Activated CD8-positive, alpha-beta memory T cell treated with anti-CD3 and anti-CD28 coated beads, Interleukin-2, amount 10 ng/mL, durations not matched to agents 7 days and 5 days (primary cell): ENCODE measurements at places on chromosomes 7 and 10.

- H3K27ac ChIP-seq, result peak overlapping the region; percentile 95
- peaks cover 50% of the 10 kb centered on the region for H3K4me1 ChIP-seq
- DNase-seq, result no peak
- peak overlapping the region; percentile 91 for H3K4me3 ChIP-seq
- H3K36me3 ChIP-seq, result peaks cover under 1% of the 10 kb centered on the region
These were observed 786 bp downstream of the CUEDC2 start for GRCh38 chr10:102431452-102432124.

DNA sequence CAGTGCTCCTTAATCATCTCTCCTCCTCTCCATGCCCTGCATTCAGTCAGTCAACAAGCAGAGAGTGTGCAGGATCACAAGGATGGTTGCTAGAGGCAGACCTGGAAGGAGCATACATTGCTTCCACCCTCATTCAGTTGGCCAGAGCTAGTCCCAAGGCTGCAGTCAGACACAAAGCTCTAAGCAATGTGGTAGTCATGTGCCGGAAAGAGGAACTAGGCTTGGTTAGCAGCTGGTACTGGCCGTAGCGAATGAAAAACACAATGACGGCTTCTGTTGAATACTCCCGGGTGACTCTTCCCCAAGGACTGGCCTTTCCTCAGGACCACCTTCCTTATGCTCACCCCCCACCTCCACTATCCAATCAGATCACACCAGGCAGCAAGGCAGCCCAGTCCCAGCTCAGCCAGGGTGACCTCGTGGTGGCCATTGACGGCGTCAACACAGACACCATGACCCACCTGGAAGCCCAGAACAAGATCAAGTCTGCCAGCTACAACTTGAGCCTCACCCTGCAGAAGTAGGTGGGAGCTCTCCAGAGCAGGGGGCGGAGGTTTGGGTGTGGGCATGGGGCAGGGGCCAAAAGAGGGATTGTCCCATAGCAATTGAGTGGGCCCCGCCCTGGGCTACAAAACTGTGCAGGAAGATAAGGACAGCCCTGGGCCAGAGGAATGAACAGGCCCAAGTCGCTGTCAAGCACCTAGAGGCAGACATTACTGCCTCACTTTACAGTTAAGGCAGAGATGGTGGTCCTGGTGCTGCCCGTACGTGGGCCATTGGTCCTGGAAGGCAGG is 10.9 kb downstream of the LDB3 start:
- no peak overlapping the region for H3K27ac ChIP-seq
- no peaks in the 10 kb centered on the region for H3K4me1 ChIP-seq
- H3K4me3 ChIP-seq, result no peak overlapping the region
- no peak for DNase-seq

DNA sequence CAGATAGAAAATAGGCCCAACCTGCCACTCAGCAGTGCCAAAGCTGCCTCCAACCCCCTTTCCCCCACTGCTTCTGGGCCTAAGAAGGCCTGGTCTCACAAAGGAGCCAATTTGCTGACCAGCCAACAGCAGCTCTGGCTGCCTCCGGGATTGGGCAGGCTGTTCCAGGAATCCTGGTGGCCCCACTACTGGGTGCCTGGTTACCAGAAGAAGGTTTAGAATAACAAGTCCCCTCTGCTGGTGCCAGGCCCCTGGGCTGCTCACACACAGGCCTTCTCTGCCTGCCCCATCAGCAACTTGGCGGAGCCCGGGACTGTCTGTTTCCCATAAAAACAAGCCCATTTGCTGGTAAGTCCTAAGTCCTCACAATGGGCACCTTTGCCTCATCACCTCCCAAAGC is 1.2 kb downstream of the PHKG1 start:
- H3K4me1 ChIP-seq, result peaks cover 3% of the 10 kb centered on the region
- H3K36me3 ChIP-seq, result peaks cover 7% of the 10 kb centered on the region
- no peak overlapping the region for H3K4me3 ChIP-seq
- no peak overlapping the region for H3K27ac ChIP-seq

DNA sequence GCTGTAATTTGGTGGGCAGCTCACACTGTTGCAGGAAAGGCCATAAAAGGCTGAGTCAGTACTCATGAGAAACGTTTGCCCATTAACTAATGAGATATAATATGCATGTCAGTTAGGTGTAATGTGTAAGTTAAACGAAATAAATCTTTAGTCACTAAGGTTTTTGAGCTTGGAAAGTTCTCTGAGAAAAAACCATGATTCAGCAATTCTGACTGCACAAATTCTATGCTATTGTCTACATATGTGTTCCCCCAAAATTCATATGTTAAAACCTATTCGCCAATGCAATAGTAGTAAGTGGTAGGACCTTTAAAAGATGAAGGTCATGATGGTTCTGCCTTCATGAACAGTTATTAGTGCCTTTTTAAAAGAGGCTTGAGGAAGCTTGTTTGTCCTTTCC is 559.7 kb upstream of the LRRTM3 start:
- no peaks in the 10 kb centered on the region for H3K27me3 ChIP-seq
- H3K27ac ChIP-seq, result no peak overlapping the region
- DNase-seq, result no peak
- no peaks in the 10 kb centered on the region for H3K36me3 ChIP-seq
- no peaks in the 10 kb centered on the region for H3K4me1 ChIP-seq
- no peak overlapping the region for H3K4me3 ChIP-seq

DNA sequence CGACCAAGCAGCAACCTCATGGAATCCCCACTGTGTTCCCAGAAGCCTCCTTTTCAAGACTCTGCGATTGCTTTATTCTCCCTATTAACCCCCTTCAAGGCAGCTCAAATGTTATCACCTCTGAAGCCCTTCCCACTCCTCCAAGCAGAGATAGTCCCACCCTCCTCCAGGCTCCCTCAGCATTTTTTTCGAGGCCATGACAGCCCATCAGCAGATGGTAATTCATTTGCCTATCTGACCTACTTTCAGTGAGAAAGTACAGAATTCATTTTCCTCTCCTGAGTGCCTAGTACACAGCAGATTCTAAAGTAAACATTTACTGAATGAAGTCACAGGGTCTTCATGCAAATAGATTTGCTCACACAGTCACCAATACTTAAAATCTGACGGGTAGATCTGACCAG is 47.8 kb downstream of the HERPUD2 start:
- H3K4me3 ChIP-seq, result no peak overlapping the region
- peaks cover 49% of the 10 kb centered on the region for H3K36me3 ChIP-seq
- no peak for DNase-seq
- H3K27ac ChIP-seq, result peak overlapping the region; percentile 39
- peaks cover 50% of the 10 kb centered on the region for H3K4me1 ChIP-seq
- H3K27me3 ChIP-seq, result no peaks in the 10 kb centered on the region

- no peak overlapping the region for H3K27ac ChIP-seq
- no peak overlapping the region for H3K4me3 ChIP-seq
- no peaks in the 10 kb centered on the region for H3K36me3 ChIP-seq
- DNase-seq, result no peak
- H3K27me3 ChIP-seq, result no peaks in the 10 kb centered on the region
These were observed 247.3 kb downstream of the SEMA3A start for GRCh38 chr7:83947260-83947659.

DNA sequence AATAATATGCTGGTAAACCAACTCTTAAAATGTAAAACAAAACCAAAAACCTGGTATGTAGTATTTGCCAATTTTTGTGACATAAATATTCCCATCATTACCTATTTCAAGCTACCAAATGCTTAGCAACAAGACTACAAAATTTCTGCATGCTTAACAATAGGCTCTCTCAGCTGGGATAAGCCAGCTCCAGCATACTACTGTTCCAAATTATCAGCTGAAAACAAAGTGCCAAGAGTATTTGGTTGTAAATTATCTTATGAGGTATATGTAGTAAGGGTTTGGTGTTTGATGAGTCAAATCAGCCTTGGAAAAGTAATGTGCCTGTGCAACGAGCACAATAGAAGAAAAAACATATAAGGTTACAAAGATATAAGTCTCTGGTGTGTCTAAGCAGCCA is 263.2 kb downstream of the HGF start:
- H3K27ac ChIP-seq, result no peak overlapping the region
- H3K4me1 ChIP-seq, result no peaks in the 10 kb centered on the region
- no peaks in the 10 kb centered on the region for H3K36me3 ChIP-seq
- H3K27me3 ChIP-seq, result no peaks in the 10 kb centered on the region

DNA sequence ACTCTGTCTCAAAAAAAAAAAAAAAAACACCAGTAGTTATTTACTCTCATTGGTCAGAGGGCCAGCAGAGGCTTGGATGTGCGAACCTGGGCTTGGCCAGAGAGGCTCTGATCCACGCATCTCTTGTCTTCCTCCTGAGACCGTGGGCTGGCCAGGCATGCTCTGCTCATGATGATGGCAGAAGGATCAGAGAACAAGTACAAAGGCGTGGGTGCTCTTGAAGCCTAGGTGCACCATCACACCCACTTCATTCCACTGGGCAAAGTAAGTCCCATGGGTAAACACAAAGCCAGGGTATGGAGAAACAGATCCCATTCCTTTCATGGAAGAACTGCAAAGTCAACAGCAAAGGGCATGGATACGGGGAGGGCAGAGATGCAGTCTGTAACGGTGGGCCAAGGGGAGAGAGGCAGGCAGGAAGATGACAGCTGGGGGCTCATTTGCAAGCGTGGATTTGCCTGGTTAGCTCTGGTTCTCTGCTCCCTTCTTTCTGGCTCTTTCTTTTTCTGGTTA is 128.2 kb upstream of the SDK1 start:
- H3K27ac ChIP-seq, result no peak overlapping the region
- peaks cover 11% of the 10 kb centered on the region for H3K4me1 ChIP-seq
- no peak for DNase-seq

GRCh38 chr10:93071177-93071472 is 2.6 kb upstream of the CYP26A1 start:
- no peak overlapping the region for H3K27ac ChIP-seq
- no peak overlapping the region for H3K4me3 ChIP-seq
- no peak for DNase-seq
- peaks cover 92% of the 10 kb centered on the region for H3K27me3 ChIP-seq

- H3K27me3 ChIP-seq, result peaks cover 5% of the 10 kb centered on the region
- no peak overlapping the region for H3K4me3 ChIP-seq
- no peak overlapping the region for H3K27ac ChIP-seq
- DNase-seq, result no peak
- no peaks in the 10 kb centered on the region for H3K36me3 ChIP-seq
These were observed 124.5 kb downstream of the ITGA8 start for GRCh38 chr10:15595260-15595659.

GRCh38 chr7:1654738-1655475 is 15.2 kb upstream of the ELFN1 start:
- H3K27ac ChIP-seq, result no peak overlapping the region
- no peaks in the 10 kb centered on the region for H3K4me1 ChIP-seq
- no peak overlapping the region for H3K4me3 ChIP-seq

DNA sequence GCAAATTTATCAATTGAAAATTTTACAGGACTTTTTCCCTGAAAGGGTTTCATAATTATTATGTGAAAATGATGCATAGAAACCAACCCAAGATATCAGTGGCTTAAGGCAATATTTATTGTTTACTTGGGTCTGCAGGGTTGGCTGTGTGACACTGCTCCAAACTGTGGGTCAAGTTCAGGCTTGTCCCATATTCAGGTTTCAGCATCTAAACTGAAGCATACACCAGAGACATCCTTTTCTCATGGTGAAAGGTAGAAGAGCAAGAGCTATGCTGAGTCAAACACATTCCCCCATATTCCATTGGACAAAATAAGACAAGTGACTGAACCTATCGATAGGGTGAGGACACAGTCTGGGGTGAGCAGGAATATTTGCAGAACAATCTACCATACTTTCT is 110.9 kb downstream of the MAPK8 start:
- peaks cover 19% of the 10 kb centered on the region for H3K36me3 ChIP-seq
- no peak overlapping the region for H3K4me3 ChIP-seq
- H3K27ac ChIP-seq, result no peak overlapping the region
- no peak for DNase-seq
- H3K27me3 ChIP-seq, result no peaks in the 10 kb centered on the region

- H3K4me1 ChIP-seq, result peaks cover 14% of the 10 kb centered on the region
- H3K36me3 ChIP-seq, result peaks cover 18% of the 10 kb centered on the region
- H3K27ac ChIP-seq, result no peak overlapping the region
- H3K27me3 ChIP-seq, result no peaks in the 10 kb centered on the region
- no peak overlapping the region for H3K4me3 ChIP-seq
These were observed 25.2 kb downstream of the LOXL4 start for GRCh38 chr10:98242823-98243222.

DNA sequence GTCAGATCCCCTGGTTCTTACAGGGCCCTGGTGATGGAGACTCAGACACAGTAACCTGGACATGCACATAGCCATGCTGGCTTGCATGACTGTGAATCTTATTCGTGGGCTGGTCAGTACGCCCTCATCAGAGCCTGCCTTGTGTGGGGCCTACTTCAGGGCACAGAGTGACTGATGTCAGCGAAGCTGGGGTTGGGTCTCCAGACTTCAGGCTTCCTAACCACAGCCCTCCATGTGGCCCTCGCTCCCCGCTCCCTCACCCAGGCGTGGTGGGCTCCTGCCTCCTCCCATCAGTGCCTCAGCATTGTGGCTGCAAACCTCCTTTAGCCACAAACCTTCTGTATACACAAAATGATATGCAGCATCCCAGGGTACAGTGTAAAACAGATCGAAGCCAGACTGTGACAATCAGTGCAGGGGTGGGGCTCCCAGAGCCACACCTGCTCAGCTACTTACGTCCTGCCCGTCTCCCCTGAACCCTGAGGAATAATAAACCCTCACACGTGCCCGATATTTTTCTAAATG is 7.1 kb upstream of the C10orf105 start:
- no peaks in the 10 kb centered on the region for H3K36me3 ChIP-seq
- peaks cover 71% of the 10 kb centered on the region for H3K4me1 ChIP-seq
- peak overlapping the region; percentile 23 for H3K4me3 ChIP-seq

DNA sequence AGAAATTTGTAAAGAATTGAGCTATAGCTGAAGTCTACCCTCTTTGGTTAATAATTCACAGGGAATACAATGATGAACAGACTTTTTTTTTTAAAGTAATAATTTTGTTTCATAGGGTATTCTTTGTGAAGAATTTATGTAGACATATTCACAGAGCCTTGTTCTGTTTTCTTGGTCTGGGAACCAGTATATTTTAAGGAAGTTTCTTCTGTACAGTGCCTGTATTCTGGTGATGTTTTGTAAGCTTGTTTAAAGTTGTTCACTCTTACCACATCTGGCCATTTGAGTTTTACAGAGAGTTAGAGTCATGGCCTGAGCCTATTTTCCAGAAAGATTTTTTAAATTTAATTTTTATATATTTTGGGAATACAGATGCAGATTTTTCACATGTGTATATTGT is 70.3 kb downstream of the CCSER2 start:
- H3K4me1 ChIP-seq, result peaks cover 3% of the 10 kb centered on the region
- H3K4me3 ChIP-seq, result no peak overlapping the region
- no peak overlapping the region for H3K27ac ChIP-seq
- DNase-seq, result no peak
- peaks cover 49% of the 10 kb centered on the region for H3K36me3 ChIP-seq

DNA sequence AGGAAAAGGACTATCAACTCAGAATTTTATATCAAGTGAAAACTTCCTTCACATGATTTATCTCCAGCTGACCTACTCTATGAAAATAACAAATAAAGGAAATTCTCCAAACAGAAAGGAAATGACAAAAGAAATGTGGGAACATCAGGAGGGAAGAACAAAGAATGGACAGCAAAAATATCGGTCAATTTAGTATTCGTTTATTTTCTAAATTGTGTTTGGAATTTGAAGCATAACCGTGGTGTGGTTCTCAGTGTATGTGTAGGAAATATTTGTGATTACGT is 8.7 kb downstream of the WDR37 start:
- H3K27me3 ChIP-seq, result no peaks in the 10 kb centered on the region
- no peak overlapping the region for H3K27ac ChIP-seq
- peaks cover 78% of the 10 kb centered on the region for H3K4me1 ChIP-seq
